ENCODE measurements at places on chromosomes 3 and 15.

DNA sequence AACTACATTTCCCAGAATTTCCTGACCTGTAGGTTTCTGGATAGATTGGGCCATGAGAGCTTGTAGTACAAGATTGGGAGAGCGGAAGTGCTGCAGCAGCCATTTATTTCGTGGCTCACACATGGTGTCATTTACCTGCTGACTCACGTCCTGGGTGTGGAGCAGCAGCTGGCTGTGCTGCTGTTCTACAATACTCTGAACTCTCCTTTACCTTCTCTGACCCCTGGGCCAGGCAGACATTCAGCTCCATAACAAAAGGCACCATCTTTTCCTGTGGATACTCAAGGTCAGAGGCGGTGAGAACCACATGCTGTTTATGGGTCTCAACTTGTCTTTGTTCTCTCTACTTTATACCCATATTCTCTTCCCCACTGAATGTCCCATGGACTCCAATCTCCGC lies 490.2 kb downstream of the IGSF11 start:
- DNase-seq, result no peak

GRCh38 chr3:39716849-39717248 lies 92.6 kb upstream of the MYRIP start:
- no peak for DNase-seq

GRCh38 chr3:134542287-134542958 lies 56.6 kb downstream of the CEP63 start:
- DNase-seq, result no peak

GRCh38 chr3:73018790-73019441 lies 22.3 kb downstream of the PPP4R2 start:
- DNase-seq, result no peak

DNA sequence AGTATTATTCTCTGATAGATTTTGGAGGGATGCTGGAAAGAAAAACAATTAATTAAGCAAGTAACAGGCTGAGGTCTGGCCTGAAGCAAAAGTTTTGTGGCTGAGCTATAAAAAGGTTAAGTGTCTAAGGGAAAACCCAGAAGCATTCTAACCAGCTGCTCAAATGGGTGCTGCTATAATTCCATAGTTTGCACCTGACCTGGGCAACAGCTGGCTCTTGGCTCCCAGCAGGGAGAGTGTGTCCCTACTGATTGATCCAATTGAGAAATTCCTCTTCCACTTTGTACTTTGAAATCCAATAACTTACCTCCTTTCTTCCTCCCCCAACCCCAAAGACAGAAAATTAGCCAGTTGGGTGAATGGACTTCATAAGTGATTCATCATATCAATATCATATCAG lies 27.7 kb upstream of the SMAD3 start:
- DNase-seq, result no peak

DNA sequence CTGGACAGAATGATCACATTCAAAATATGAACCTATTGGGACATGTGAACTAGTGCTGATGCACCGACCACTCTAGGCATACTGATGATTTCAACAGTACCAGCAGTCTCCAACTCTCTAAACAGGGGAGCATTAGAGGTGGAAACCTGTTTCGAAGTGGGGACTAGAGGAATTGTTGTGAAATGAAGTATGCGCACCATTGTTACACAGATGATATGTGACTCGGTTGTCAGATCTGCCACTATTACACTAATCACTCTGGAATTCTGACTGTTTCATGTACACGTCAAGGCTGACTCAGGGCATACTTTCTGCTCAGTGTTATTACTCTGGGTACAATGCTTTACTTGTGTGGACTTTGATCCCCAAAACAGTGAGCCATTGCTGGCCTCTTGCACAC lies 198.2 kb upstream of the UBE2E2 start:
- DNase-seq, result no peak

- no peak for DNase-seq
Measured at GRCh38 chr3:196274585-196274984, 12.9 kb downstream of the PCYT1A start.

DNA sequence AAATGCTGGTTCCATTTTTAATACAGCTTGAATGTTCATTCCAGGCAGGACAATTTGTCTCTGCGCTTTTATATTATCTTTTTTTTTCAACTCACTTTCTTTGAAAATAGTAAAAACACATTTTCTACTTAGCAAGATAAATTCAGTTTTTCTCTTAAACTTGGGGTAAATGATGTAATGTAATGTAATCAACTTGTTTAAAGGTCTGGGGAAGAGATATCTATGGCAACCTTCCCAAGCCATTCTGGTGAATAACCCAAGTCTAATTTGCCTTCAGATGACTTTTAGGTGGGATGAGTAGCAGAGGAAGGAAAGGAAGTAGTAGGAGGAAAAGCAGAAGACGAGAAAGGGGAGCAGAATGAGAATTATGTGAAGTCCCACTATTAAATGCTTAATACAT lies 335.1 kb downstream of the SV2B start:
- DNase-seq, result no peak

- DNase-seq, result no peak
Measured at GRCh38 chr3:139893267-139893962, 41.6 kb upstream of the CLSTN2 start.

GRCh38 chr15:98413933-98414546 lies 234.3 kb upstream of the IGF1R start:
- no peak for DNase-seq

DNA sequence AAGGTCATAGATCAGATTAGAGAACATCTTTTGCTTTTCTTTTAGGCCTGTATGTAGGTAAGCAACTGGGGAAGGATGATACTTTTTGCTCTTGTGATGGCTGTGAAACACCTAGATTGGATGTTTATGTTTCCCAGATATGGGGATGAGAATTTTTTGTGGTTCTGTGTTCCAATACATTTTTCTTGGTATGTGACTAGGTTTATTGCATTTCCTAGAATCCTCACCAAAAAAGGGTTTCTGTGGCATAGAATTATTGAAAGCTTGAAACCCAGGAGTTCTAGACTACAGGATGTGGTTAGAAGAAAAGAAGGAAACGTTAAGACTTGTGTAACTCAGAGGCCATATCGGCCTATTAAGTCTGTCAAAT lies 25.8 kb downstream of the OXNAD1 start:
- DNase-seq, result no peak

DNA sequence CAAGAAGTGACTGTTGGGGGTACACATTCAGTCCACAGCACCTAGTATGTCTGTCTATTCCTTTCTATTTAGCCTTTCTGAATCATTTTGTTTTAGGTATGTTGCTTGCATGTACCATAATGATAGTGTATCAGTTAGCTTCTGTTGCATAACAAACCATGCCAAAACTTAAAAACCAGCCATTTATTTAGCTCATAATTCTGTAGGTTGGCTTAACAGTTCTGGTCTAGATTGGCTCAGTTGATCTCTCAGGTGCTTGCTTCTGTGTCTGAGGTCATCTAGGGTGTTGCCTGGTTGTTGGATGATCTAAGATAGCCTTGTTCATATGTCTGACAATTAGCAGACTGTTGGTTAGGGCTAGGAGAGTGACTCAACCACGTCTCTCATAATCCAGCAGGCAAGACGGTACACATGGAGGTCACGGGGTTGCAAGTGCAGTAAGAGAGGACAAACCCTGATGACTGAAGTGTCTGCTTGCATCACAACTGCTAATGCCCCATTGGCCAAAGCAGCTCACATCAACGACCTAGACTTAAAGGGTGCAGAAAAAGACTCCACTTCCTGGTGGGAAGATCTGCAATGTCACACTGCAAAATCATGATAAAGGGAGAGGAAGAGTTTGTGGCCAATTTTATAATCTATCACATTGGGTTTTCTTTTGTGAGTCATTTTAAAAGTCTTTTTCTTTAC lies 6.8 kb upstream of the PDCD6IP start:
- DNase-seq, result no peak

- no peak for DNase-seq
Measured at GRCh38 chr3:94593526-94594150, 530.8 kb downstream of the NSUN3 start.

DNA sequence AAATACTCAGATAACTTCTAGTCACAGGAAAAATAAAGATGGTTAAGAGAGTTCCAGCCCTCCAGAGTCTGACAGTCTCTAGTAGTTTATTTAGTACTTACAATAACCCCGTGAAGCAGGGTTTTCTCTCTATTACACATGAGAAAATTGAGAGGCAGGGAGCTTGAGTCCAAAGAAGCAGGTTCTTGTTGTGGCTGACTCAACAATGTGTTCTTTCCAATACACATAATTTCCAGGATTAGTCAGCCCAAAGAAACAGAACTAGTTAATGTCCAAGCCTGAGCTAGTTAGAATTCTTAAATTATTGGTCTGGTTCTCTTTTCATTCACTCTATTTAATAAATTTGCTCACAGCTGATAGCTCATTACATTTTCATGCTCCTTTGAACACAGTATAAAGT lies 49.9 kb downstream of the ALDH1A2 start:
- DNase-seq, result no peak

DNA sequence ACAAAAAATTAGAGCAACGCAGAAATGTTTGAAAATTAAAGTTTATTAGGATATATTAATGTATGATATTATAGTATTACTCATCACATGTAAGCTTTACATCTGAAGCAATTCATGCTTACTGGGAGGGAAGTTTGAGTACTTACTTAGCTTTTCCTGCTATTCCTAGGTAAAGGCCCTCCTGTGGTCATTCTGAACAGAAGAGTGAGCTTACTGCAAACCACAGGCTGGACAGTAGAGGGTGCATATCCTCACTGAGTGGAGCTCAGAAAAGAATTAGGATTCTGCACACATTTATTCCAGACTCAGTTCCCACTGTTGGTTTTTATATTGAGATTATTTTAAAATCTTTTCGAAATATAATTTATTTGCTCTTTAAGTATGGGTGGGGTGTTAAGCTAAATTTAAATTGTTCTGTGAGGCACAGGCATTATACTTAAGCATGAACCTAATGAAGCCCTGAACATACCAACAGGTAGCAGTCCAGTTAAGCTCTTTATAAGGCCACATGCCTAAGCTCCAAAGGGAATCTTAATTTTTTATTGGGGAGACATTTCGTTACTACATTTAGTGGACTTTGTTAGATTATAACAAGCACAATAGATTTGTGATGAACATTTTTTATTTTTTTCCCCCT lies 10.2 kb downstream of the MRPS22 start:
- DNase-seq, result no peak

- DNase-seq, result no peak
Measured at GRCh38 chr3:170257145-170257544, 34.9 kb downstream of the PRKCI start.

DNA sequence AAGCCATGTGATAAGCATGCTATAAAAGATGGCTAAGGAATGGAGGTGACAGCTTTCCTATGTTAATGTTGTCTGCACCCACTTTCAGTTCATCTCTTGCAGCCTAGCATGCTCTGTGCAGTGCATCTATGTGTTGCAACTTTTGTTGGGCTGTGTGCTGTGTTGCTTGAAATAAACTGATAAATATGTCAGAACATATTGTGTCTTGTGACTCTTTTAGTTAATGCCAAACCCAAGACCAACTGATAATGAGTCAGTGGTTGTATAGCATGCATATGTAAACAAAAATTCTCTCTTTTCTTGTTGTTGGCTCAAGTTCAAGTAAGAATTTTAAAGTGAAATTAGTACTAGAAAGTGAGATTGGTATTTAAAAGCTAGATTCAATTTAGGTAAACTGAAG lies 37.0 kb upstream of the SCN10A start:
- DNase-seq, result no peak

- DNase-seq, result peak; percentile 11
Measured at GRCh38 chr3:196988241-196989029, 19.8 kb upstream of the PIGZ start.

DNA sequence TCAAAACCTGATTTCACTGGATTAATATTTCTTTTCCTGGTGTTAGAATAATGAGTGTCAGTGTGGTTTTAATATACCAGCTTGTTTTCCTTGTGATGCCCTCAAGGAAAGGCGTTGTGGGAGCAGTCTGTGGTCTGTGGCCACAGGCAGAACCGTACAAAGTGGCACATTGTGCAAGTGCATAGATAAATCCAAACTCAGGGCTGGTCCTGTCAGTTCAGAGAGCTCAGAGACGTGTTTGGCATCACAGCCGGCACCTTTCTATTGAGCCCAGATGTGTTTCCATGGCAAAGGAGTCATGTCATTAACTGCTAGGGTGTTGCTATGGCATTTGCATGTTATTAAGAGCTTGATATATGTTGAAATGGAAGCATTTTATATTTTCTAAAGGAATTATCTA lies 289.9 kb upstream of the RASGRP1 start:
- no peak for DNase-seq

DNA sequence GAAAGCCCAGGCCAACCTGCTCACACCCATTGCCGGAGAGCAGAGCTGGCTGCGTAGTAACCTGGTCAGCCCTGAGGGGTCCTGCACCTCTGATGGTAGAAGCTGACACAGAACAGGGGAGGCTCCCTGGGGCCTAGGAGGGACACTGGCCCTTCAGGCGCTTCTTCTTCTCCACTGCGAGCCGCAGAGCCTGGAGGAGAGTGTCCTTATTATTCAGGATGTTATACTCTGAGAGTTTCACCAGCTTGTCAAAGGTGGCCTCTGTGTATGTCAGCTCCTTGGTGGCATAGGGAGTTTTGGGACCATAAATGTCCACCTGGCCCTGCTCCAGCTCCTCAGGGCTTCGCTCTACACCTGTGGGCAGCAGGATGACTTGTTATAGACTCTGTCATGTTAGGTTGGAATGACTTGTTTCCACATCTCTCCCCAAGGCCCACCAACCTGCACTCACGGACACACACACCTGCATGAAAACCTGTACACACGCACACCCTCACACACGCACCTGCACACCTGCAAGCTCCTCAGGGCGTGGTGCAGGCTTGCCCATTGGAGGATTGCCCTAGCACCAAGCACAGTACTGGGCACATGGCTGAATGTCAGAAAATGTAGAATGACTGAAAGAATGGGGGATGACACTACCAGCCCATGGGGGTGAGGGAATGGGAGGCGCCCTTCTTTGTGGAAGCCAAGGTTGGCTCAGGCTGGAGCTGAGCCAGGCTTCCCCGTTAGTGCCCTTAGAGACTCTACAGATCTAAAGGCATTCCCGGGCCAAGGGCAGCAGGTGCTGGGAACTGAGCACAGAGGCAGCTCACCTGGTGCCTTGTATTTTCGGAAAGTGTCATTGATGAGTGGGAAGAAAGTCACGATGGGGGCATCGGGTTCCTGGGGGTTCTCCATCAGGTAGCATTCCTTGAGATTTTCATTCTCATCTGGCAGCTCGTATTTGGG lies 11.5 kb upstream of the EHD4 start:
- no peak for DNase-seq

DNA sequence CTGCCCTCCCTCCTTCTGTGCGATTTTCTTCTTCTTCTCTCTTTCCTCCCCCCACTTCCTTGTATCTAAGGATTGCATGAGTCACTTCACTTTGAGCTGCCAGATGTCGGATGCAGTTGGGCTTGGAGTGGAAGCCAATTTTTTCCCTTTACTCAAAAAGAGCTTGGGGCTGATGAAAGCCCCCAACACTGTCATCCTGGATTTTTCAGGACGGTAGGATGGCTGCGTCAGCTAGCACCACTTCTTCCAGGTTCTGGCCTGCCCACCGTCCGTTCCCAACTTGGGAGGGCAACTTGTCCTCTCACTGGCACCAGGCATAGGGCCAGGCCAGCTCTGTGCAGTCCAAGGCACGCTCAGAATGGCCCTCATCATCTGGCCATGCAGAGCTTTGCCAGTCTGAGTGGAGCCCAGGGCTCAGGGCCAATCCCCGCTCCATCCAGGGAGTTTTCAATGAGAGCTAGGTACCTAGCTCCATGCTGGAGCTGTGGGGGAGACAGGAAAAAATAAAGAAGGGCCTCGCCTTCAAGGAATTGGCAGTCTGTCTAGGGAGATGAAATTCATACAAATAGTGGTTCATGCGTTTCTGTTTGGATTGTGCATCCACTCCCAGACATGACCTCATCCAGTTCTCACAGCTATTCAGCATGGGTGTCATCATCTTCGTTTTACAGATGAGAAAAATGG lies 47.7 kb upstream of the INSYN1 start:
- no peak for DNase-seq

Data from mesothelial cell of epicardium (in vitro differentiated cells).